ENCODE measurements at places on chromosomes 12 and 14. TPM values are rescaled to one million over a fixed set of nuclear protein-coding genes. Genes with fewer than 3 reads are reported as not detected.

DNA sequence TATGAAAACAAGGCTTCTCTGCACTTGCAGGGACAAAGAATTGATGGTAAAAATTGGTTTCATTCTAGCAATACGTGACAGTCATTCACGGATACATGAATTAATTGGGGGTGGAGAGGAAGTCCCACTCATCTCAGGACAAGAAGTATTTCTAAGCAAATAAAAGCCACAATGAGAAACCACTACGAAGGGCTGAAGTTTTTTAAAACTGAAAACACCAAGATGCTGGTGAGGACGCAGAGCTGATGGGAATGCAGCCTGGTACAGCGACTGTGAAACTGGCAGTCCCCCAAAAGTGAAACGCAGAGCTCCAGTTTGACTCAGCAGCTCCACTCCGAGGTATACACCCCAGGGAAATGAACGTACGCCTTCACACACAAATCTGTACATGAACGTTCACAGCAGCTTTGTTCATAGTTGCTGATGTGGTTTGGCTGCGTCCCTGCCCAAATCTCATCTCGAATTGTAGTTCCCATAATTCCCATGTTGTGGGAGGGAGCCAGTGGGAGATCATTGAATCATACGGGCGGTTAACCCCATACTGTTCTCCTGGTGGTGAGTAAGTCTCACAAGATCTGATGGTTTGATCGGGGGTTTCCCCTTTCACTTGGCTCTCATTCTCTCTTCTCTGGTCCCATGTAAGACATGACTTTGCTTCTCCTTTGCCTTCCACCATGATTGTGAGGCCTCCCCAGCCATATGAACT is 89.0 kb downstream of the SCARB1 start:
- DNase-seq = peak; percentile 78

- DNase-seq = no peak
Measured at GRCh38 chr12:6620885-6621274, 13.7 kb upstream of the CHD4 start.

GRCh38 chr12:108691998-108692808 is 39.1 kb downstream of the CORO1C start:
- peak; percentile 65 for DNase-seq

DNA sequence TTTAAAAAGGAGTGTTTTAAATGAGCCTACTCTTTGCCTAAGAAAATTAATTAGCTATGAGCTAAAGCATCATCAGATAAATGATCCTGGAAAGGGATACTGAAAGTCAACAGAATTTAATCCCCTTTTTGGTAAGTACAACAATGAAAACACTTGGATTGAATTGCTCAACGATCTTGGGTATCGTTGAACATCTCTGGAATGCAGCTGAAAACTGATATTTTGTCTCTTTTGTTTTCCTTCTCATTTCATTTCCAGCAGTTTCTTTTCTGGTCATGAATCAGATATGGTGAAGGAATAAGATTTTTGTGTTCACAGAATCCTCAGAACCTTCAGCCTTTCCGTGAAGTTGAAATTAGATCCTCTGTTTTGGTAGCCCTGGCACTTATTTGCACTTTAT is 771.2 kb downstream of the FSCB start:
- DNase-seq = no peak

The SIX6 gene
- not detected for total RNA-seq

The ZFHX2 gene
- under 0.01 TPM for total RNA-seq
